NCI-H69 (cell line): ENCODE measurements at places on chromosomes 3 and 15.
A peak's percentile ranks its signal among the peaks of the same experiment; 100 is the strongest.

DNA sequence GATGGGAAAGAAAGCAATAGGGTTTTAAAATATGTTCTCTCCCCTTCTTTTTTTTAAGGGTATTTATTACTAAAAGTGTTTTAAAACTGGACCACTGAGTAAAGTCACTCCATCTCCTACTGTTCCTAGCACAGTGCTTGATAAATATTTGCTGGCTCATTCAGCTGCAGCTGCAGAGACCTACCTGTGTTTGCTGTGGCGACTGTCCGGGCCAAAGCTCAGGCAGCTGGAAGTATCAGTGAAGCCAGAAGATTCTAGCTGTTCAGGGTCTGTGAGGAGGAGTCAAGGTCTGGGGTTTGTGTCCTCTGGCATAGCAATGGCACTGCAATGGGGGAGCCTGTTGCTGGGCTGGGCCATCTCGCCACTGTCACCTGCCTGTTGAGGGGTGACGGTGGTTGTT, 109.9 kb downstream of the RPLP1 start:
- peak; percentile 68 for DNase-seq

- DNase-seq, result peak; percentile 53
These were observed 13.1 kb upstream of the SCN5A start for GRCh38 chr3:38662544-38662943.

DNA sequence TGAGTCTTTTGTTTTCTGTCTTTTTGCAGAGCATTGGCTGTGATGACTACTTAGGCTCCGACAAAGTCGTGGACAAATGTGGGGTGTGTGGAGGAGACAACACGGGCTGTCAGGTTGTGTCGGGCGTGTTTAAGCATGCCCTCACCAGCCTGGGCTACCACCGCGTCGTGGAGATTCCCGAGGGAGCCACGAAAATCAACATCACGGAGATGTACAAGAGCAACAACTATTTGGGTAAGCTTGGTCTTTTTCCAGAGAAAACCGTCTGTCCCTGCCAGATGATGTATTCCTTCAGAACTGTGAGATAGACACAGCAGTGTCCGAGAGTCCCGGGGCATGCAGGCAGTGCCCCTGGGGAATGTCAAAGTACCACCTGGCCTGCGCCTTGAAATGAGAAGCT, 149.9 kb upstream of the NR2E3 start:
- DNase-seq, result peak; percentile 24

DNA sequence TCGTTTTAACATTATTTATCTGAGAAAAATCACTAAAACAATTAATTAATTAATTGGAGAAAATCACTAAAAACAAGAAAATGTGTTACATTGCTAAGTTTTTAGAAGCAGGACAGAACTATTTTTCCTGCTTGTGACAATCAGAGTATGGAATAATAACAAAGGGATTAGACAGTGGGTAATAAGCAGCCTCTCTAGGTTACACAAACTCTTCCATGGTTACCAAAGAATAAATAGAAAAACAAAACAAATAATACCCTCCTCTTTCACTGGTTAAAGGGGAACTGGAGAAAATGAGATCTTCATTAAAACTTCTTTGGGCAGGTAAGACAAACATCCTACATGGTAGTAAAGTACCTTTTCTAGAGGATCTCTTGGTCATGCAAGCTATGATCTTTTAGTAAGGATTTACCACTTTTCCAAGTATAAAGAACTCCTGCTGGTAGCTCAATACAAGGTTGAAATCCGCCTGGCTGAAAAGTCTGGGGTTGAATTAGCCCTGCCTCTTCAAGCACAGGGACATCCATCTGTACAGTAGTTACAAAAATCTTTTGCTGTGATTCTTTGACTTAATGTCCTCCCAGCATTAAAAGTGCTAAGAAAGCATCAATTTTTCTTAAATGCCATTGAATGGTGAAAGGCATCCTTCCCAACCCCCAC, 2.5 kb upstream of the PLCH1 start:
- DNase-seq, result peak; percentile 52
